Fibroblast of the aortic adventitia (primary cell): ENCODE measurements at places on chromosomes 12 and 14. TPM values are rescaled to one million over a fixed set of nuclear protein-coding genes. Genes with fewer than 3 reads are reported as not detected.

GPHB5 gene
- total RNA-seq, result not detected in 2 replicates

FGF23 gene
- not detected in 2 replicates for total RNA-seq

PRB2 gene
- not detected in 2 replicates for total RNA-seq

CAPZA3 gene
- not detected in 2 replicates for total RNA-seq

UBE3B gene
- 28.1 and 43.0 TPM in 2 replicates for total RNA-seq

PPFIA2 gene
- 0.74 and 4.9 TPM in 2 replicates for total RNA-seq

PCED1B gene
- 0.27 TPM in 1 of 2 replicates, not detected in the other for total RNA-seq

KRT77 gene
- total RNA-seq, result not detected in 2 replicates

SLC17A8 gene
- total RNA-seq, result not detected in 2 replicates

NELL2 gene
- total RNA-seq, result 0.36 and 4.6 TPM in 2 replicates

TEX52 gene
- not detected in 2 replicates for total RNA-seq

CAPS2 gene
- total RNA-seq, result 12.9 and 18.1 TPM in 2 replicates

CRACR2A gene
- total RNA-seq, result 4.8 and 16.8 TPM in 2 replicates

KCTD10 gene
- total RNA-seq, result 90.9 and 91.7 TPM in 2 replicates

UNG gene
- total RNA-seq, result 27.1 and 30.8 TPM in 2 replicates

MANSC4 gene
- not detected in 2 replicates for total RNA-seq

IFNG-AS1 gene
- 0.09 TPM in 1 of 2 replicates, not detected in the other for total RNA-seq

MYF6 gene
- not detected in 2 replicates for total RNA-seq

TCL1B gene
- 0.98 TPM in 1 of 2 replicates, not detected in the other for total RNA-seq

SOX5 gene
- 5.4 and 12.8 TPM in 2 replicates for total RNA-seq

IKZF4 gene
- total RNA-seq, result 0.65 and 3.4 TPM in 2 replicates

MGAT4C gene
- total RNA-seq, result under 0.01 and 0.09 TPM in 2 replicates

ASCL1 gene
- not detected in 2 replicates for total RNA-seq

AQP2 gene
- total RNA-seq, result not detected in 2 replicates
